ENCODE measurements at places on chromosomes 3 and 15.

- no peak for DNase-seq
Measured at GRCh38 chr3:98564282-98565005, 29.0 kb downstream of the CPOX start.

DNA sequence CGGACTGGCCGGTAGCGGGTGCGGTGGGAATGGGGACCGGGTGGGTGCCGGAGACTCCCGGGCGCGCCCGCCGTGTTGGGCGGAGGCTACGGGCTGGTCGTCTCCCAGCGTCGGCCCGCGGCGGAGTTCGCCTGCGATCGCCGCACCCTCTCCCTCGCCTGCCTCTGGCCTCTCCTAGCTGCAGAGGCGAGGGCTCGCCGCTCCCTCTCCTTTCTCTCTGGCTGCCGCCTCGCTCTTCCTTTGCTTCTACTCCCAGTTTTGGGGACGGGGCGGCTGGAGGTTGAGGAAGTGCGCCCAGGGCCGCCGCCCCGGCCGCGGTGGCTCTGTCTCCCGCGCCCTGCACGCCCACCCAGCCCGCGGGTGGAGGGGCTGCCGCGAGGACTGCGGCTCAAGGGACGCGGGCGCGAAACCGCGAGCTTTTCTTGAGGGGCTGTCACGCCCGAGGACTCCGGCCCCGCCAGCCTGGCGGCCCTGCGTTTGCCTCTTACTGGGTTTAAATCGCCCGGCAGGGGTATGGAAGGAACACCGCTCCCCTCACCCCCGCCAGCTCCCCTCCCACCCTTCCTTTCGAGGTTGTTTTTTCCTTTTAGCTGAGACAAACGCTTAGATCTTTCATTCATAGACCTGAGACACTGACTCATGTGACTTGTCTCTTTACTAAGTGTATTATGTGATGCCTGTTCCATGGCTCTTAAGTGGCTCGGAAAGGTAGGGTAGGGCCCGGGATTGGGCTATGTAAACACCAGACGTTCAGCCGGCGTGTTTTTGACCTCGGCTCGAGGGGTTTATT lies 654 bp downstream of the PIK3CA start:
- DNase-seq, result peak; percentile 9

GRCh38 chr3:126962756-126963155 lies 20.2 kb upstream of the PLXNA1 start:
- no peak for DNase-seq

- no peak for DNase-seq
Measured at GRCh38 chr15:41930221-41930866, 36.5 kb upstream of the SPTBN5 start.

GRCh38 chr3:22088204-22088603 lies 337.2 kb upstream of the ZNF385D start:
- no peak for DNase-seq

DNA sequence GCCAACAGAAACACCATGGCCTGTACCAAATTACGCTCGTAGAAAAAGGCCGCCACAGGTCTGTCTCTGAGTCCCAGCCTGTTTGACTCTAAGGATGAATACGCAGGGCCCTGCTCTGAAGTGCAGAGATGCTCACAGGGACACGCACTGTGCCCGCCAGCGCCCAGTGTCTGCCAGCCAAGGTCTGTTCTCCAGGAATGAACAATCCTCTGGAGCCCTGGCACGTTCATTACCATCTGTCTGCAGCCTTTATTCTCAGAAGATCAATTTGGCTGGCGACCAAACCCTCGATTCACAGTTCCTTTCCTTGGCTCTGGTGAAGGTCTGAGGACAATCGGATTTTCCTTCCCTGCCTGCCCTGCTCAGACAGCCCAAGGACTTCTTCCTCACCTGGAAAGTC lies 66.3 kb downstream of the NIPA2 start:
- DNase-seq, result no peak

- DNase-seq, result no peak
Measured at GRCh38 chr15:71559098-71559497, 251.3 kb upstream of the NR2E3 start.
